ENCODE measurements at places on chromosomes 12 and 14.
A peak's percentile ranks its signal among the peaks of the same experiment; 100 is the strongest.

GRCh38 chr12:24360057-24360456 is 410.6 kb upstream of the SOX5 start:
- DNase-seq = no peak

- no peak for DNase-seq
These were observed 44.6 kb downstream of the ERO1A start for GRCh38 chr14:52650774-52651173.

DNA sequence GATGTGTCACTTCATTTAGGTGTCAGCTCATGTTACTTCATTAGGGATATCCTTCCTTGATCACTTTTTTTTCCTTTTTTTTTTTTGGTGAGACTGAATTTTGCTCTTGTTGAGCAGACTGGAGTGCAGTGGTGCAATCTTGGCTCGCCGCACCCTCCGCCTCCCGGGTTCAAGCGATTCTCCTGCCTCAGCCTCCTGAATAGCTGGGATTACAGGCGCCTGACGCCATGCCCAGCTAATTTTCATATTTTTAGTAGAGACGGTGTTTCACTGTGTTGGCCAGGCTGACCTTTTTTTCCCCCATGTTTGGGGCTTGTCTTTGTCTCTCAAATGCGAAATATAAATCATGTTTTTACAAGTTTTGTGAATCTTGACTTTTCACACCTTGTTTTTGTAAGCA is 9.6 kb upstream of the AACS start:
- no peak for DNase-seq

DNA sequence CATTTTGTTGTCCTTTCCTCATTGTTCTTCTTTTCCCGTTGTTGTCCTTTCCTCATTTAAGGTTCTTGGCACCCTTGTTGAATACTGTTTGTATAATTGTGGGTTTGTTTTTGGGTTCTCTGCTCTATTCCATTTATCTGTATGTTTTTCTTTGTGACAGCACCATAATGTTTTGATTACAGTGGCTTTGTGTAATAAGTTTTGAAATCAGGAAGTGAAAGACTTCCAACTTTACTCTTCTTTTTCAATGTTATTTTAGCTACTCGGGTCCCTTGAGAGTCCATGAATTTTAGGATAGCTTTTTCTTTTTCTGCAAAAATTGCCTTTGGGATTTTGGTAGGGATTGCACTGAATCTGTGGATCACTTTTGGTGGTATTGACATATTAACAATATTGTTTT is 28.1 kb downstream of the ETNK1 start:
- DNase-seq = no peak

DNA sequence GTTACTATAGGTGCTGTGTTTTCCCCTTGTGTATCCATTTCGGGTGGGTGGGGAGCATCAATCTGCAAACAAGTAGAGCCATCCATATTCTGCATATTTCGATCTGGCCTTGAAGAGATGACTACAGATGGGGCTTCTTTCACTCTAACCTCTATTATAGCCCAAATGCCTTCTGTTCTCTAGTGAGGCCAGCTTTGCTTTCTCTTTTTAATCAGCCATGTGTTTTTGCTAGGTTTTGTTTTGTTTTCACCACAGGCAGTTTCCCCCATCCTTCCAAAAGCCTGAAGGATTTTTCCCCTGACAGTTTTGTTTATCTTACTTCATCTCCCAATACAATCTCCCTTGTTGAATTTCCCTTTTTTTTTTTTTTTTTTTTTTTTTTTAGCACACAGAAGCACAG is 224.1 kb downstream of the BTG1 start:
- no peak for DNase-seq

- DNase-seq = no peak
These were observed 46.6 kb upstream of the LTBP2 start for GRCh38 chr14:74658535-74659131.

- DNase-seq = no peak
These were observed 37.7 kb downstream of the NEUROD4 start for GRCh38 chr12:55057481-55057880.

- DNase-seq = no peak
These were observed 149.8 kb upstream of the GZMB start for GRCh38 chr14:24783791-24784190.

DNA sequence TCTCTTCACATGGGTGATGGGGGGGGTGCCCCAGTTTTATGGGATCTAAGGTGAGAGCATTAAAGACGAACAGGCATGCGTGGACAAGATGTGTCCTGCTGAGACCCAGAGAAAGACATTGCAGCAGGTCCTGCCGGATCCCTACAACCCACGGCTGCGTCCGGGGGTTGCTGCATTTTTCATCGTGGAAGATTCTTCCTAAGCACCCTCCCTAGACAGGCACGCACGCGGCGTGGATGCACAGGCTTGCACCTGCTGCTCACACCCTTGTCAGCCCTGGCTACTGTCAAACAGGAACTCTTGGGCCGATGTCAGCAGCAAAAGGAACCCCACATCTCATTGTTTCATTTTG is 280.6 kb upstream of the RTL1 start:
- no peak for DNase-seq

- no peak for DNase-seq
These were observed 84.3 kb upstream of the FOXN3 start for GRCh38 chr14:89501381-89501780.

- DNase-seq = peak; percentile 89
These were observed 73.0 kb downstream of the CIT start for GRCh38 chr12:119804011-119804641.

- no peak for DNase-seq
These were observed 6.1 kb downstream of the CARMIL3 start for GRCh38 chr14:24057867-24058259.

DNA sequence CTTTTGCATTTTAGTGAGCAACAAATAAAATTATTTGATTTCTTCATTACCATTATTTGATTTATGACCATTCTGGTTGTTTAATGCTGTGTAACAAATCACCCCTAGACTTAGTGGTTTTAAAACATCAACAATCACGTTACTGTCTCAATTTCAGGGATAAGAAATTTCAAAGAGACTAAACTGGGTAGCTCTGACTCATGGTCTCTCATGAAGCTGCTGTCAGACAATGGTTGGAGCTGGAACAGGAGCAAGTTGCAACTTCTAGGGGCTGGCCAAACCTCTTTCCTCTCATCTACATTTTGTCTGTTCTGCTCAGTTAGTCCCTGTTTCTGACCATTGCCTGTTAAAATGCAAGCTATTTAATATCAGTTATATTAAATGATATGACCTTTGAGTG is 517.0 kb downstream of the KCNH5 start:
- DNase-seq = no peak

GRCh38 chr12:32522331-32523221 is 123.2 kb downstream of the FGD4 start:
- DNase-seq = peak; percentile 76

DNA sequence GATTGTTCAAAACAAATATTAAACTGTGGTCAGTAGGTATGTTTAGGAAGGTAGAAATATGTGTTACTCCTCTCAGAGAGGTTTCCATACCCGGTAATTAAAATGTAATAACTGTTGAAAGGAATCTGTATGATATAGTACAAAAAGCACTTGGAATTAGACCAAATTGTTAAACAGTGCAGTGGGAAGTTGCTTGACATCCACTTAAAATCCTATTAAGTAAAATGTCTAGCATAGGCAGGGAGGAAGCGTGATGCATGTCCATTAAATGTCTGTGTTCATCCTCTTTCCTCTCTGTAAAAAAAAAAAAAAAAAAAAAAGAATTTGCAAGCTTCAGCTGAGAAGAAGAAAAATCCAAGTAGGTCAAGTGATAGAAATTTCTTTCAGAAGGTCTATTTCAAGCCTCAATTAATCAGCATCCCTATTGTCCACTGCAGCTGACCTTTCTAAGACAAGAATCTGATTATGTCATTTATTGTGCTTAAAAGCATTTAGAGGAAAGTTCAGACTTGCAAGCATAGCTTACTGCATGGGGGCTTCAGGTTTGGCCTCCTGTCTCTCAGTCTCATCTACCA is 265.6 kb upstream of the RGS6 start:
- no peak for DNase-seq

- DNase-seq = no peak
These were observed 22.4 kb downstream of the P2RX2 start for GRCh38 chr12:132640936-132641335.

- DNase-seq = no peak
These were observed 192.1 kb upstream of the AMIGO2 start for GRCh38 chr12:47271800-47272239.

DNA sequence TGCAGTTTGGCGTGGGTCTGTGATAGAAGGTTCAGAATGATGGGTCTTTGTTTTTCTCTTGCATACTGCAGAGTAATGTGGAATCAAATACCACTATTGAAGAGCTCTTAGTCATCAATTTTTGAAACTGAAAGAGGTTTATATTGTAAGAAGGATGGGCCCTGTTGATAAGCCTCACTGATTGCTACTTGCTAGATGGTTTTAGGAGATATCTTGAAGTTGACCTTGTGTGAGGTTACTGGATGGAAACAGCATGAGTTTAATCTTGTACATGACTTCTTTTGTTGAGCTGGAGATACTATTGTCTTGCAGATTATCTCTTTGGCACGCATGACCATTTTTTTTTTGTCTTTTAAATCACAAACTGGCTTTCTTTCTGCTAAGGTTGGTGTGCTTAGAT is 13.8 kb downstream of the BICD1 start:
- no peak for DNase-seq

GRCh38 chr14:71060825-71061455 is 153.7 kb downstream of the PCNX1 start:
- no peak for DNase-seq

GRCh38 chr12:6135071-6135470 is 10.6 kb upstream of the VWF start:
- no peak for DNase-seq

GRCh38 chr14:60668431-60669112 is 19.3 kb upstream of the SIX1 start:
- DNase-seq = no peak
